ENCODE measurements at places on chromosomes 13 and 19.

DNA sequence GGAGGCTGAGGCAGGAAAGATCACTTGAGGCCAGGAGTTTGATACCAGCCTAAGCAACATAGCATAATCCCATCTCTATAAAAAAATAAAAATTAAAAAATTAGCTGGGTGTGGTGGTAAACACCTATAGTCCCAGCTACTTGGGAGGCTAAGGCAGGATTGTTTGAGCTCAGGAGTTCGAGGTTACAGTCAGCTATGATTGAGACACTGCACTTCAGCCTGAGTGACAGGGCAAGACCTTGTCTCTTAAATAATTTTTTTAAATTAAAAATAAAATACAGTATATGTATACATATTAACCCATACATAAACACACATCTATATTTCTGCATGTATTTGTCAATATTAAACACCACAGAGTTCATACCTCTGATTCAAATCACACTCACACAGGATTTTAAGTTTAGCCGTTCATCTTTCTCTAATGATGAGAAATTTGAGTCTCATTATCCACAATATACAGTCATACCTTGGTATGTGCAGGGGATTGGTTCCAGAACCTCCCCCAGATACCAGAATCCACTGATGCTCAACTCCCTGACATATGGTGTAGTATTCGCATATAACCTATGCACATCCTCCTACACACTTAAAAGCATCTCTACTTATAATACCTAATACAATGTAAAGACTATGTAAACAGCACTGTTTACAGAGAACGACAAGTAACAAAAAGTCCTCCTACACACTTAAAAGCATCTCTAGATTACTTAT, 44.7 kb downstream of the PSPC1 start:
- no peak for DNase-seq

DNA sequence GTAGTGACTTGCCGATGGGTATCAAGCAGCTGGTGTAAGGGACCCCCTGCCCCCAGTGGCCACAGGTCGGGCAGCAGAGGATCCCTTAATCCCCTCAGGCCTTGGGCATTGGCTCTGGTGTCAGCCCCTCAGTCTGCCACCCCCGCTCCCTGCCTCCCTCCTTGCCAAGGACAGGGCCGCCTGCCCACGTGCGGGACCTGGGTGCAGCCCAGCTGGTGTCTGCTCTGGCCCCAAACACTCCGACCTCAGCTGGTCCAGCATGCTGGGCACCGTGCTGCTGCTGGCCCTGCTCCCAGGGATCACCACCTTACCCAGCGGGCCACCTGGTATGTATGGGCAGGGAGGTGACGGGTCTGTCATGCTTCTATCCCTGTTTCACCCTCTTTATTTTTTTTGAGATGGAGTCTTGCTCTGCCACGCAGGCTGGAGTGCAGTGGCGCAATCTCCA, at the start of gene TGFBR3L:
TGFBR3L (plus strand) TSS at position 233 of the 448 bp plus-strand sequence.
- no peak for DNase-seq

- no peak for DNase-seq
Measured at GRCh38 chr19:9945319-9945966, 9.1 kb upstream of the OLFM2 start.

DNA sequence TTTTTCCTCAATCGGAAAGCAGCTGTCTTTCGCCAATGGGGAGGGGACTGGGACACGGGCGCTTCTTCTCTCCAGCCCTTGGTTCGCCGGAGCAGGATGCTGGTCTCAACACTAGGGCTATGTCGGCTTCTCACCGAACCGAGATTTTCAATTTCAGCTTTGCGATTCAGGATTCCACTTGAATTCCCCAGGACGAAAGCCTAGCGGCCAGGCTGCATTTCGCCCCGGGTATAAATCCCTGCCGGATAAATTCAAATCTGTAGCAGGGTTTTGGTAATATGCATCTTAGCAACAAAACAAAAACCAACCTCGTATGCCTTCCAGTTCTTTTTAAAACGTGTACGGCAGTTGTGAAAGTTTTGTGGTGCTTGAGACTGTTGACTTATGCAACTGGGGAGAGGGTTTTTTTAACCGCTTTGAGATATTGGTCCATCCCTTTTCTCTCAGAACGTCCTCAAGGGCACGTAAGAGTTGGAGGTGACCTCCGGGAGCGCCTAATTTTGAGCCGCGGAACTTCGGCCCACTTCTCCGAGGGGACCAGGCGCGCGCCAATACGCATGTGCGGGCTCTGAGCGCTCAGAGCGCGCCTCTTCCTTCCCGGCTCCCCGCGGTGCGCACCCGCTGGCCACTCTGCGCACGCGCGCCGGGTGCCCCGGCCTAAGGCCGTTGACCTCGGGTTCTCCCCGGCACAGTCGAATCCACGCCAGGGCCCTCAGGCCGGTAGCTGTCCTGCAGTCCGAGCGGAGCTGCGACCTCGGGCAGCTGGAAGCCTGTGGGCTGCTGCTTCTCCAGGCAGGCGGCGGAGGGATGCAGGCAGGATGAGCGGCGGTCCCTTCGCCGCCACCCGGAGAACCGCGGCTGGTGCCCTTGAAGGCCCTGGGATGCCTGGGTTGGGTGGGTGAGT, 7.6 kb downstream of the POU4F1 start:
- DNase-seq: no peak

GRCh38 chr19:20397292-20397691, 168.3 kb downstream of the ZNF737 start:
- no peak for DNase-seq

- no peak for DNase-seq
Measured at GRCh38 chr19:48111280-48111679, 663 bp upstream of the PLA2G4C start.

DNA sequence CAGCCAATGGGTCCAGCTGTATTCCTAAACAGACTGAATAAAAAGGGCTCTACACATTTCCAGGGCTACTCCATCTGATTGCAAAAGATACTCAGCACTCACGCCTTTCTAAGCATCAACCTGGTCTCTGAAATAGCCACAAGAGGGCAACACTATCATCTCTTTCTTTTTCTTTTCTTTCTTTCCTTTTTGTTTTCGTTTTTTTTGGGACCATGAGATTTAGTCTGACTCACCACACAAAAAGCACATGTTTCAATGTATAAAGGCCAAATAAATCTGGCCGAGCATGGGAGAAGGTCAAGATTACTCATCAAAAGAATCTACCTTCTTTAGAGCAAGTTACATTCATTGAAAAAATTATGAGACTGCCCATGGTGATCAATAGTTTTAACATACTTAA, 805.6 kb upstream of the ARGLU1 start:
- no peak for DNase-seq

DNA sequence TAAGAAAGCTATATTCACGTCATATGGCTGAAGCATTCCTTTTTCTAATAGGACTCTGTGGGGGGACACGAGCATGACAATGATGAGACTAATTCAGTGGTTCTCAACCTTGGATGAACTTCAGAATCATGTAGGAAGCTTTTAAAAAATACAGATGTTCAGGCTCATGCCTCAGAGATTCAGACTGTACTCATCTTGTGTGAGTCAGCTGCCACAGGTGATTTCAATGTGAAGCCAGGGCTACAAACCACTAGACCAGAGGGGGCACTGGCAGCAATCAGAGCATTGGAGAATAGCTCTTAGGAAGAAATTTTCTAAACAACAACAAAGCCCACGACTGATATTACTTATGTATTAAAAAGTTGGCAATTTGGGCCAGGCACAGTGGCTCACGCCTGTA, 91.7 kb downstream of the SERP2 start:
- DNase-seq: no peak

GRCh38 chr13:58792854-58793253, 1161.3 kb downstream of the PCDH17 start:
- DNase-seq: no peak

- no peak for DNase-seq
Measured at GRCh38 chr19:28359431-28360414, 853.2 kb downstream of the UQCRFS1 start.

- no peak for DNase-seq
Measured at GRCh38 chr19:1006711-1007398, 6.6 kb downstream of the GRIN3B start.

DNA sequence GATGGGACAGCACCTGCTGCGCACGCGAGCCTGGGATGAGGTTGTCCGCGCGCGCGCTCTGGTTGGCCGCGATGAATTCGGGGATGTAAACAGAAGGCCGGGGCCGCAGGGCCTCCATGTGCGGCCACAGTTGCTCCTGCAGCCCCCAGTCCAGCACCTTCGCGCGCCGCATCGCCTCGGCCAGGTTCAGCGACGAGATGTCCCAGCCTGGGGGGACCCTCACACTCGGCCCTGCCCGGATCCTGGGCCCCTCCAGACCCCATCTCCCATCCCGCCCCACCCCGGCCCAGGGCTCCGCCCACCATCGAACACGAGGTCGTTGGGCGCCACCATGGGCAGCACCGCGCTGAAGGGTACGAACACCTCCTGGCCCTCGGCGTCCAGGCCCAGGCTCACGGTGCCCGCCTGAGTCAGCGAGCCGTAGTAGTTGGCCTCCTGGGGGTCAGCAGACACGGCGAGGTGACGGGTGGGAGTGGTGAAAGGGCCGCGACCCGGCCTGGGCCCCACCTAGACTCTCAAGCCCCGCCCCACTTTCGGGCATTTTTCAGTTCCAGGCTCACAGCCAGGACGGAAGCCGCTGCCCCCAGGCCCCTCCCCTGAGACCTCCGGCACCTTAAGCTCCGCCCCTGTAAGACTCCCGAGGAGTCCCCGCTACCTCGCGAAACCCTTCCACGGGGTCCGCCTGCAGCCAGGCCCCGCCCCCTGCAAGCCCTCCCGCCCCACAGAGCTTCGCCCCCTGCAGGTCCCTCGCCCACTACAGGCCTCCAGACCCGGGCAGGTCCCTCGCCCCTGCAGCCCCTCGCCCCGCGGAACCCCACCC, 1.1 kb downstream of the ISYNA1 start:
- DNase-seq: no peak

DNA sequence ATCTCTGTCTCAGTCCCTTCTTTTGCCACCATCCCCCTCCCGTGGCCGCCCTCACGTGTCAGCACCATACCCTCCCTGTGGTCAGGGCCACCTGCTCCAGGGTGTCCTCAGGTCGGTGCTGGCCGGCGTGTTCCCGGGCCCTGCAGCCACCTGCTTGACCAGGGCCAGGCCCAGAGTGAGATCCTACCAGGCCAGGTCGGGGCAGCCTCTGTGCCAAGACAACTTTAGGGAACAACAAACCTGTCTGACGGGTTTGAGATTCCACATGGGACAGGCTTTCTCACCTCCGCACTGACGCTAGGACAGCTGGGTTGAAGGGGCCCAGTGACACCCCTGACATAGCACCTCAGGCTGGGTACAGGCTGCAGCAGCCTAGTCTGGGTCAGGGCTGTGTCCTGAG, 7.5 kb upstream of the SBNO2 start:
- no peak for DNase-seq

GRCh38 chr19:13042443-13043130, 47.3 kb downstream of the NFIX start:
- DNase-seq: no peak

- no peak for DNase-seq
Measured at GRCh38 chr13:74476365-74476764, 342.2 kb upstream of the KLF12 start.

GRCh38 chr19:7575434-7576040, 20.1 kb upstream of the CAMSAP3 start:
- no peak for DNase-seq

All from activated CD4-positive, CD25-positive, alpha-beta regulatory T cell treated with anti-CD3 and anti-CD28 coated beads, Interleukin-2, amount 50 U/mL, for 16 hours (primary cell).